ENCODE measurements at places on chromosomes 3 and 15.
A peak's percentile ranks its signal among the peaks of the same experiment; 100 is the strongest.

- DNase-seq, result no peak
These were observed 46.6 kb downstream of the CPNE4 start for GRCh38 chr3:131988209-131988608.

- DNase-seq, result no peak
These were observed 294.0 kb upstream of the SOX2 start for GRCh38 chr3:181417748-181418147.

GRCh38 chr3:195423818-195424217 is 19.0 kb downstream of the ACAP2 start:
- DNase-seq, result no peak

- no peak for DNase-seq
These were observed 70.6 kb upstream of the RAD18 start for GRCh38 chr3:9033867-9034266.

DNA sequence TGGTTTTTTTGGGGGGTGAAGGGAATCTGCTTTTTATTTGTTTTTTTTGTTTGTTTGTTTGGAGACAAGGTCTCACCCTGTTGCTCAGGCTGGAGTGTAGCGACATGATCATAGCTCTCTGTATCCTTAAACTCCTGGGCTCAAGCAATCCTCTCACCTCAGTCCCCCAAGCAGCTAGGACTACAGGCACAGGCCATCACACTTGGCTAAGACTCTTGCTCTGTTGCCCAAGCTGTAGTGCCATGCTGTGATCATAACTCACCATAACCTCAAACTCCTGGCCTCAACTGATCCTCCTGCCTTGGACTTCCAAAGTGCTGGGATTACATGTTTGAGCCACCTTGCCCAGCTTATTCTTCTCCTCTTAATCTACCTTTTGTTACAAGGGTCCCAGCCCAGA is 31.8 kb downstream of the GPR176 start:
- no peak for DNase-seq

GRCh38 chr3:48222616-48223513 is at the start of gene CAMP:
Gene CAMP (plus strand): TSS chr3:48223495. CDS start chr3:48223512, 17 bp downstream.
- DNase-seq, result no peak

DNA sequence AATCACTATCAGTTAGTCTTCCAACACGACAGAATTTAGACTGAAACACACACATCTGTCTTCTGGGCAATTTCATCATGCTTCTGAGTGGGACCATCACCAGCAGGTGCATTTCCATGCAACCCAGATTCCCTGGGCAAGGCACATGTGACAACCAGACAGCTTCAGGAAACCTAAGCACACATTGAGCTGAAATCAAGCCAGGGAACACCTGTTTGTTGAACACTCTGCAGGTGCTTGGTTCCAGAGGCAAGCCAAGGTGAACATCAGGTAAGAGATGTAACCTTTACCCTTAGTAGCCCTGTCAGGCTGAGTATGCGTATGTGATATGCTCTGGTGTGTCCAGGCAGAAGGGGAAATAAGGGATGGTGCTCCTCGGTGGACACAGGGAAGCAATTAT is 3.3 kb upstream of the PSMD2 start:
- no peak for DNase-seq

- DNase-seq, result peak; percentile 9
These were observed 156.7 kb upstream of the EPHA6 start for GRCh38 chr3:96657710-96658109.

GRCh38 chr3:64163755-64164148 is 61.5 kb downstream of the PRICKLE2 start:
- DNase-seq, result no peak

GRCh38 chr15:95987299-95987698 is 343.2 kb upstream of the NR2F2 start:
- no peak for DNase-seq

DNA sequence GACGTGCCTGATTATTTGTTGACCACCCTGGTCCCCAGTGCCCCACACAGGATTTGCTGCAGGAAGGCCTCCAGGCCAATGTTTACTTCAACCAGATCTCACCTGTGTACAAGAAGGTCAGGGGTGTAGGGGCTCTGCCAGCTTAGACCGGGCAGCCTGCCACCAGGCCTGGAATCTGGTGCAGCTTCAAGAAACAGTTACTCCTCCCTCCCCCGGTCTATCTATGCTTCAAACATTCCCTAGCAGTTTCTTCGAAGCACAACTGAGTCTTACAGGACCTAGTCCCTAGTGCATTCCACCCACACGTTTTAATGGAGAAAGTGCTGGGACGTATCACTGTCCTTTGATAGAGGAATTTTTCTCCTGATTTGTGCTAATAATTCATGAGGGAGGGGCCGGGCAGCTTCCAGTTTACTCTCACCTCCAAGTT is 8.0 kb downstream of the SH3BP5 start:
- no peak for DNase-seq

Data from NT2/D1 (cell line).